ENCODE measurements at places on chromosomes 12 and 14.

- no peak for DNase-seq
Observed at GRCh38 chr12:94875525-94875924, 128.0 kb downstream of the NDUFA12 start.

DNA sequence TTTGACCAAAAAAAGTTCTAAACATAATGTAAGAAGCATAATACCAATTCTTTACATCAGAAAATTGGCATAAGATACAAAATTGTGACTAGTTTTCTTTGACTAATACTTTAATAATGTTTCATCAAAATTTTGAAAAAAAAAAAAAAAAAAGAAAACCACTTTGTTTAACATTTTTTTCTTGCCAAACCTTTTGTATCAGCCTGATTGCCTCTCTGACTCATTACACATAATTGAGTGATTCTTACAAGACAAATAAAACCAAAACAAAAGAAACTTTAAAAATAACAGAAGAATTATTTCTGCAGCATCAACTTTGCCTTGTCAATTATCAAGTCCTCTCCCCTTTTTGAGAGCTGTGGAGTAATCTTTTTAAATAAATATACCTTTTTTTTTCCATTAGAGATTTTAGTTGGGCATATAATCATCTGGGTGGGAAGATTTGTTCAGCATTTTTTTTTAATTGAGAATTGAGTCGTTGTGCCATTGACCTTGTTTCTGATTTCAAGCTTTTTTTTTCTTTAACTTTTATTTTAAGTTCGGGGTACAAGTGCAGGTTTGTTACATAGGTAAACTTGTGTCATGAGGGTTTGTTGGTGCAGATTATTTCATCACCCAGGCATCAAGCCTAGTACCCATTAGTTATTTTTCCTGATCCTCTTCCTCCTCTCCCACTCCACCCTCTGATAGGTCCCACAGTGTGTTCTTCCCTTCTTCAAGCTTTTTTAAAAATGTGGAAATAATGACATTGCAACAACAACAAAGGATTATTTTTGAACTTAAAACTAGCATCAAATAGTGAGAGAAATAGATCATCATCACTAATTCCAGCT is 45.8 kb upstream of the HMGA2 start:
- DNase-seq: no peak

DNA sequence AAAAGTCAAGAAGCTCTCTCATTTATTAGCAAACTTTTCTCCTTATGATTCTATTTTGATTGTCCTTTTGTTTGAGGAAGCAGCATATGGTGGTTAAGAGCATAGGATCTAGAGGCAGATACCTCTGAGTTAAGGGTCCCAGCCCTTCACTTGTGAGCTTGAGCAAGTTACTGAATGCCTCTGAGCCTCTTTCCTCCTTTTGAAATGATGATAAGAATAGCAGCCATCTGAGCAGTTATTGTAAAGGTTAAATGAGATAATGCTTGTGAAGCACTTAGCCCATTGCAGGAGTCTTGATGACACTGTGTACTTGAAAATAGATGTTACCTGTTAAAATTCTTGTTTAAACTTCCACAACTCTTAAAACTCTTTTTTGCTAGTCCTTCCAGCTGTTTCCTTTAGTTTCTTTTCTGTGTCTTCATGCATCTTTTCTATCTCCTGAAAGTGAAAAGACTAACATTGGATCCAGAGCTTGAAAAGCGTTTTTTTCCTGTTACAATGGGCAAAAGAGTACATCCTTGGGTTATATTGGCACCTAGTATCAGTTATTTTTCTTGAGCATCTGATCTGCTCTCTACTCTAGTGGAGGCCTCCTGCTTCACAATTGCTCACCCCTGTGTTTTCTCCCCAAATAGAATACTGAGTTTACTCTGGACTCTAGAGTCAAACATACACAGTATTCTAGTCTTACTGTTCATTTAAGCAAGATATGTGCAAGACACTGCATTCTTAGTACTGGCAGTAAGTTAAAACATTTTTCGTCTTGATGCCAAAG is 3.1 kb downstream of the HIF1A start:
- no peak for DNase-seq

DNA sequence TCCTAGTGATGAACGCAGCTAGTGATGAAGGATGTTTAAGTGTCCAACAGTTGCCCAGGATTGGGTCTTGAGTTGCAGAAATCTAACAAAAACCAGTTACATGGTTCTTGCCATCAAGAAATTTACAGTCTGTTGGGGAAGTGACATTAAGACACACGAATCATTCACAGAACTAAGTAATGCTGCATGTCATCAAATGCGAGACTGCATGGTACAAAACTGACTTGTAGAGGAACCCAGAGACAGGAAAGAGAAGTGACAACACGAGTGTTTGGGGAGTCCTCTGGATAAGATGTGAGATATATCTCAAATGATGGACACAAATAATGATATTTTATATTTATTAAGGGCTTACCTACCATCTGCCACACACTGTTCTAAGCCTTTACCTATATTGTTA is 6.1 kb upstream of the SYNE3 start:
- DNase-seq: no peak

DNA sequence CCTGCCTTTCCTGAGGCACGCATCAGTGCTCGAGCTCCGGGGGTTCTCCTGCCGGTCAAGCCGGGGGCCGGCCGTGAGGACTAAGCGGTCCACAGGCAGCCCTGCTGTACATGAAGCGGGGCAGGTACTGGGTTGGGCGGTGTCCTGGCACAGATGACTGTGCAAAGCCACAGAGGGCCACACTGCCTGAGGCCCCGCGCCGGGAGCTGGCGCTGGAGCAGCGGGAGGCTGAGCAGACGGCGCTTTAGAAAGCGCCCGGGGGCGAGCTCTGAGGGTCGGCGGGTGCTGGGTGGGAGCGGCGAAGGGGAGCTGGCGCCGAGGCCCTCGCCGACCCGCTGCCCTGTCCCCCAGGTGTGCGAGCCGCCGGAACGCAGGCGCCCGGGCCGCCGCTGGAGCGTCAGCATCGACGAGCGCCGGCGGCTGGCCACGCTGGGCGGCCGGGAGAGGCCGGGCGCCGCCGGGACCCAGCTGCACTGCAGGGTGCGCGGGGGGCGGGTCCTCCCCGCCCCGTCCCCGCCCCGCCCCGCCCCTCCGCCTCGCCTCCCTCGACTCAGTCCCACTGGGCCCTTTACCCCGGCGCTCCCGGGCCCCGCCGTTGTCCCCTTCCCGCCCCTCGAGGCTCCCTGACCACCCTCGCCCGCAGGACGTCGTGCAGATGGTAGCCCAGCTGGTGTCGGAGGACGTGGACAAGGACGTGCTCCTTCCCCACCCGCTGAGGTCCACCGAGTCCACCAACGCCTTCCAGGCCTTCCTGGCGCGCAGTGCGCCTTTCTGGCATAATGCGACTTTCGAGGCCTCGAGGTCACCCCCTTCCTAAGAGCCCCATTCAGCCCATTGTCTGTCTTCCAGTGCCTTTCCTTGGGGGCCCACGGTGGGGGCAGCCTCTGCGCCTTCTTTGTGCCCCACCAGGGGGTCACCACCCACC is 8.3 kb upstream of the MTA1 start:
- DNase-seq: no peak
